Neural progenitor cell (in vitro differentiated cells): ENCODE measurements at places on chromosomes 11 and 22.

GRCh38 chr11:64549969-64550368 lies 41.1 kb upstream of the SLC22A12 start:
- DNase-seq: no peak

DNA sequence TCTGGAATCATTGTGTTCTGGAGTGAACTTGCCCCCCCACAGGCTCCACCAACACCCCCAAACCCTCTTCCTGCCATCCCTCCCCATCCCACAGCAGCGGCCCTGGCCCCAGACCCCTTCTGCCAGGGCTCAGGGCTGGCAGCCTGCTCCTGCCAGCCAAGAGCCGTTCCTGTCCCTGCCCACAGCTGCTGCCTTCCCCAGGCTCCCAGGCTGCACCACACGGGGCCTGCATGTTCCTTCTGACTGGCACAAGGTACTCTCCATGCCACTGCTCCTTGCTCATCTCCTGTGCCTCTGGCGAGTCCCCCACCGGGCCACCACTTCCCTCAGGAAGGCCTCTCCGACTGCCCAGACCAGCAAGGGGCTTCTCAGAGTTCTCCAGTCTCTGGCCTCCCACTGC lies 4.9 kb downstream of the GP1BB start:
- DNase-seq: no peak

DNA sequence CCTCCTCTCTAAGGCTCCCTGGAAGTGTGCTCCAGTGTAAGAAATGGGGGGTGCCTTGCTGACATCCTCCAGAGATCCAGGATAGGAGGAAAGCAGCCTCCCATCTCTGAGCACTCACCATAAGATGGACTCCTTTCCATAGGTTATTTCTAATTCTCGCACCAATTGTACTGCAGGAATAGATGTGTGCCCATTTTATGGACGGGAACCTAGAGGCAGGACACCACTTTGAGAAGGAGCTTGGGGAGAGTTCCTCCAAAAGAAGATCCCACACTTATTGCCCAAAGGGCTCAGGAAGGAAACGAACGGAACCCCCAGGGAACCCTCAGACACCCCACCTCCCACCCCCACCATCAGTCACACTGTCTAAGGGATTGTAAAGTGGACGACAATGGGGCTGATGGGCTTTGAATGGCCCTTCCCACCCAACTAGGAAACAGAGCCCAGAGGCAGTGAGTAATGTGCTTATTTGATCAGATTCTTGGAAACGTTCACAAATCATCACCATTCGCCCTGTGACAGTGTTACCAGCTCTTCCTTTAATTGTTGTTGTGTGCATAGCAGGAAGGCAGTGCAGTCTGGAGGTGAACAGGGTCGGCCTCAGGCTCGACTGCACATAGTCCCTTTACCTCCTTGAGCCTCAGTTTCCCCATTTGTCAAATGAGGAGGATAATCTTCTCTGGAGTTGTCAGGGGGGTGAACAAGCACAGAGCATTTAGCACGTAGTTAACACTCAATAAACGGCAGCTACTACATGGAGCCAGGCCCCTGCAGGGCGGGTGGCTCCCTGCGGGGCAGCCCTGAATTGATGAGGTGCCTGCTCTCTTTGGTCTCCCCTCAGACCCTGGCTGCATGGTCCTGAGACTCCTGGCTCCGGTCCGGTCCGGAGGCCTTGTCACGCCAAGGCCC lies 8.4 kb upstream of the MN1 start:
- no peak for DNase-seq

DNA sequence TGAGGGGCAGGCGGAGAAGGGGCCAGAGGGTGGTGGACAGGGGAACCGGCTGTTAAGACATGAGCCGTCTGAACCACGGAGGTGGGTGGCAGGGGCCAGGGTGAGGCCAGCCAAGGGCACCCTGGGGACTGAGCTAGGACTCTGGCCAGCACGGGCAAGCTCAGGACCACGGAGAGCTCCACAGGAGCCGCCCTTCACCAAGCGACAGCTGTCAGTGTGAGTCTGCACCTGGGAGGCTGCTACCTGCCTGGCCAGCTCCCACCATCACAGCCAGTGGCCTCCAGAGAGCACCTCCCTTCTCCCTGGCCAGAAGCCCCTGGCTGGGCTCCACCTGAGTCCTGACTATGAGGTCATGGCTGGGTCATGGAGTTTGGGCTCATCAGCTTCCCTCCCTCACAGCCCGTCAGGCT lies 21.6 kb downstream of the MGAT3 start:
- DNase-seq: peak; percentile 60

GRCh38 chr11:62677156-62677555 lies 1.7 kb downstream of the UBXN1 start:
- no peak for DNase-seq
